ENCODE measurements at places on chromosomes 1 and 21. TPM values are rescaled to one million over a fixed set of nuclear protein-coding genes. Genes with fewer than 3 reads are reported as not detected.
A peak's percentile ranks its signal among the peaks of the same experiment; 100 is the strongest.

Gene SLC22A15
- 2.2 TPM for total RNA-seq

Gene MEX3A
- 12.9 TPM for total RNA-seq

Gene TAS1R1
- not detected for total RNA-seq

Gene ARHGEF2
- 65.9 TPM for total RNA-seq

Gene MIXL1
- total RNA-seq, result not detected

- no peak for DNase-seq
Measured at GRCh38 chr21:27596196-27596595, 629.3 kb upstream of the ADAMTS5 start.

- no peak for DNase-seq
Measured at GRCh38 chr1:235929216-235929615, 62.5 kb upstream of the LYST start.

- DNase-seq, result no peak
Measured at GRCh38 chr1:9728451-9729295, 77.1 kb downstream of the PIK3CD start.

- DNase-seq, result peak; percentile 73
Measured at GRCh38 chr21:46307625-46308024, 16.0 kb downstream of the C21orf58 start.

- peak; percentile 65 for DNase-seq
Measured at GRCh38 chr1:76006234-76006633, 68.3 kb upstream of the ST6GALNAC3 start.

DNA sequence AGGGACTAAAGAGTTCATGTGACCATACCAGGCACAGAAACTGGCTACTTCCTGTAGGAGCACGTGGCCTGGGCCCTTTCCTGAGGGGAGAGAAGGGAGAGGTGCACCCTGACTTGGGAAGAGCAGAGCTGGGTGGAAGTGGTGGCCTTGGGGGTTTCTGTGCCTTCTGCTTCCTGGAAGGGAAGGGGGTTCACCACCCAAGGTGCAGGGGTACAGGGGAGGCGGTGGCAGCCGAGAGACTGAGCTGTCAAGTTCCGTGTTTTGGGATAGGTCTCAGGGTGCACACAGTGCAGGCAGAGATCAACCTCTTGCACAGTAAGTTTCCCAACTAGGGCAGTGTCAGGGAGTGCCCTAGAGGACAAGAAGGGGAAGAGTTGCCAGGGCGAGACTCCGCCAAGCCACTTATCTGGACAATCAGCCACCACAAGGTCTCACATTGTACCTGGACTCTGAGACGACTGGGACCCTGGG is 10.1 kb downstream of the HECTD3 start:
- no peak for DNase-seq

DNA sequence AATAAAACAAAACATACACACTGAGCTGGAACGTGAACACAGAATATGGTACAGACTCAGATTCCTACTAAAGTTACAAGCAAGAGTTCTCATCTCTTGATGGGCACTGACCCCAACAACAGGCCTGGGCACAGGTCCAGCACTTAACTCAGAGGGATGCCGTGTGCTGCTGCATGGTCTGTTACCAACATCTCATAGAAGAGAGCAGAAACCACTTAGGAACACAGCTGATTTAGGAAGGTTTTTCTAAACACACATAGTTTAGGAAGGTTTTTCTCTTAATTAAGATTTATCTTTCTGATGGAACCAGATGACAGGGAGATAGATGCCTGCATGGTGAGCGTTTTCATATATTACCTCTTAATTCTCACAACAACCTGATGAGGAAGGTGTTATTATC is 1.5 kb downstream of the GCLM start:
- DNase-seq, result peak; percentile 54

DNA sequence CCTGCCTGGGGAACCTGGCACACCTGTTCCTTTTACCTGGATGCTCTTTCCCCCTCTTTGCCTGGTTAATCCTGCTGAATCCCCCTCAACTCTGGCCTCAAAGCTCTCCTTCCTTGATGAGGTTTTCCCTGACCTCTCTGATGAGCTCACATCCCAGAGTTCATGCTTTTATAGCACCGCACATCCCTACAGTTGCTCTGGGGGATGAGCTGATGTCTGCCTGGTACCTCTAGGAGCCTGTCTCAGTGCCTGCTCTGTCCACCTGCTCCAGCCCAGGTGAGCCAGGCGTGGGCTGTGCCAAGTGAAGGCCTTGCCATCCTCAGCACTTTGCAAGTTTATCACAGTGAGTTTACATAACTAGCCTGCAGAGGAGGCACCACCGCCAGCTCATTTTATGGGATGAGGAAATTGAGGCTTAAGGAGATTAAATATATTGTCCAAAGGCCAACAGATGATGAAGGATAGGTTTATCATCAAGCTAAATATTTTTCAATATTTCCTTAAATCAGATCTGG is 58.6 kb upstream of the TMPRSS2 start:
- no peak for DNase-seq

DNA sequence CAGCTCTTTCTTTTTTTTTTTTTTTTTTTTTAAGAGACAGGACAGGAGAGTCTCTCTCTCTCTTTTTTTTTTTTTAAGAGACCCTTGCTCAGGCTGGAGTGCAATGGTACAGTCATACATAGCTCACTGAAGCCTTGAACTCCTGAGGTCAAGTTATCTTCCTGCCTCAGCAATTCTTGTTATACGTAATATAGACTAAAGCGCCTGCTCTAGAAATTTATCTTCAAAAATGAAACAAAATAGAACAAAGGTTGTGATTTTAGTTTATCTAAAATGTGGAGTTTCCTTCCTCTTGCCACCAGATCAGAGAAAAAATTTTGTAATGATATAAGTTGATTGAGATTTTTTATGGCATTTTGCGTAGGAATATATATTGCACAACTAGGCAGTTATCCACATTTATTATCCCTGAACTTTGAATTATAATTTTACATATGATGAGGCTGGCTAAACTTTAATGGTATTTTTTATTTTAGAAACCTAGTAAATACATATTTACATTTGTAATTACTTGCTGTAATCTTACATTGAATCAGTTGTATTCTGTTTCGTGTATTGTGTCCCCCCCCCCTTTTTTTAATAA is 44.2 kb downstream of the MTF2 start:
- no peak for DNase-seq

GRCh38 chr1:197733324-197733723 is 42.0 kb downstream of the DENND1B start:
- DNase-seq, result no peak

DNA sequence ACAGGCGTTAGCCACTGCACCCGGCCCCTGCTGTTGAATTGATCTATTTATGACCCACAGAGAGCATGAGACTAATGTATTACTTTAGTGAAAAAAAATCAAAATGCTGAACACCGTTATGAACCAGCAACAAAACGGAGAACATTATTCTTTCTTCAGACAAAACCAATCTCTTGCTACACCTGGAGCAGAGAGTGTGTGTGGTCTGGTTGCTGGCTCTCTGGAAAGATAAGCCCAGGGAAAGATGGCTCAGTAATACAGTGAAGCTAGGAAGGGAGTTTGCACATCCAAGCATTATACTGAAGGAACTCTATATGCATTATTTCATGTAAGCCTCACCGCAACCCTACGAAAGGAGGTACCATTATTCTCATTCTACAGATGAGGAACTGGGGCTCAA is 117.0 kb downstream of the GLUL start:
- no peak for DNase-seq

GRCh38 chr1:152886085-152886484 is 8.0 kb downstream of the SMCP start:
- no peak for DNase-seq

GRCh38 chr1:88302843-88303486 is 381.1 kb upstream of the PKN2 start:
- peak; percentile 51 for DNase-seq
